Ovary (tissue), 10 donors: ENCODE measurements at places on chromosomes 6 and 20.

- no peak overlapping the region for H3K27ac ChIP-seq
- no peak overlapping the region for H3K4me3 ChIP-seq
- peaks cover 8% of the 10 kb centered on the region for H3K4me1 ChIP-seq
- H3K36me3 ChIP-seq = no peaks in the 10 kb centered on the region
Measured at GRCh38 chr6:144351379-144352127, 66.4 kb downstream of the UTRN start.

GRCh38 chr6:44679438-44680201 is 292.1 kb downstream of the CDC5L start:
- no peaks in the 10 kb centered on the region for H3K4me1 ChIP-seq
- no peaks in the 10 kb centered on the region for H3K27me3 ChIP-seq
- no peak for DNase-seq
- H3K27ac ChIP-seq = no peak overlapping the region
- no peak overlapping the region for H3K4me3 ChIP-seq
- no peaks in the 10 kb centered on the region for H3K36me3 ChIP-seq

GRCh38 chr6:83601119-83601518 is 88.8 kb downstream of the PRSS35 start:
- no peak overlapping the region for H3K27ac ChIP-seq
- no peaks in the 10 kb centered on the region for H3K36me3 ChIP-seq
- no peak overlapping the region for H3K4me3 ChIP-seq
- H3K4me1 ChIP-seq = no peaks in the 10 kb centered on the region

DNA sequence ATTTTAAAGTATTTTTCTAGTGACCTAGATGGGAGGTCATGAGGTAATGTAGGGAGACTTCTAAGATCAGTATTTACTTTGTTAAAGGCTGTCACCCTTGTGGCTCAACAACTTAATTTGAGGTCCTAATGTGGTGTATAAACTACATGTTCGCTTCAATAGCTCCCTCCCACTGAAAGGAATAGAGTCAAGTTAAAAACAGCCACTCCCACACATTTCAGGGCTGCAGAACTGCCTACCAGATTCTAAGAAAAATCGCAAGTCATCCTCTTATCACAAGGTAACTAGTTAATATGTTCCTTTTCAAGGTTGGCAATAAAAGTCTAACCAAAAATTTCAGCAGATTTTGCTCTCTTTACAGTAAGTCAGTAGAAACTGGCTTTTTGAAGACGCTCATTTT is 15.1 kb downstream of the GSTA1 start:
- H3K27me3 ChIP-seq = no peaks in the 10 kb centered on the region
- H3K36me3 ChIP-seq = no peaks in the 10 kb centered on the region
- H3K4me3 ChIP-seq = no peak overlapping the region

- no peak overlapping the region for H3K27ac ChIP-seq
- H3K27me3 ChIP-seq = no peaks in the 10 kb centered on the region
- H3K4me1 ChIP-seq = no peaks in the 10 kb centered on the region
- H3K4me3 ChIP-seq = no peak overlapping the region
- DNase-seq = no peak
Measured at GRCh38 chr20:34755367-34755766, 51.2 kb downstream of the TP53INP2 start.

DNA sequence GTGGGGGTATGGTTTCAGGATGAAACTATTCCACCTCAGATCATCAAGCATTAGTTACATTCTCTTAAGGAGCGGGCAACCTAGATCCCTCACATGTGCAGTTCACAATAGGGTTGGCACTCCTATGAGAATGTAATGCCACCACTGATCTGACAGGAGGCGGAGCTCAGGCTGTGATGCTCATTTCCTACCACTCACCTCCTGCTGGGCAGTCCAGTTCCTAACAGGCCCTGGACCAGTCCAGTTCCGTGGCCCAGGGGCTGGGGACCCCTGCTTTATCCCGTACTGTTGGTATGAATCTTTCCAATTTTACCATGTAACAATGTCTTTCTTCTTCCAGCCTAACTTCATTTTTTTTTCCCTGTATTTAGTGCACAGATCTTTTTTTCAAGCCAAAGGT is 94.9 kb downstream of the OGFRL1 start:
- H3K4me1 ChIP-seq = no peaks in the 10 kb centered on the region
- H3K27ac ChIP-seq = no peak overlapping the region
- H3K4me3 ChIP-seq = no peak overlapping the region
- H3K36me3 ChIP-seq = no peaks in the 10 kb centered on the region
- no peak for DNase-seq

- H3K27ac ChIP-seq = no peak overlapping the region
- no peaks in the 10 kb centered on the region for H3K36me3 ChIP-seq
- H3K27me3 ChIP-seq = no peaks in the 10 kb centered on the region
- H3K4me3 ChIP-seq = no peak overlapping the region
Measured at GRCh38 chr20:9838035-9838377, 870 bp downstream of the PAK5 start.
